Non-pigmented ciliary epithelial cell (primary cell): ENCODE measurements at places on chromosomes 3 and 15.
A peak's percentile ranks its signal among the peaks of the same experiment; 100 is the strongest.

GRCh38 chr3:118036215-118036614 lies 998.4 kb downstream of the IGSF11 start:
- no peak for DNase-seq

- DNase-seq, result no peak
Measured at GRCh38 chr15:91368611-91369010, 268.6 kb downstream of the SV2B start.

- DNase-seq, result peak; percentile 4
Measured at GRCh38 chr15:29568840-29569532, 253.3 kb downstream of the TJP1 start.

DNA sequence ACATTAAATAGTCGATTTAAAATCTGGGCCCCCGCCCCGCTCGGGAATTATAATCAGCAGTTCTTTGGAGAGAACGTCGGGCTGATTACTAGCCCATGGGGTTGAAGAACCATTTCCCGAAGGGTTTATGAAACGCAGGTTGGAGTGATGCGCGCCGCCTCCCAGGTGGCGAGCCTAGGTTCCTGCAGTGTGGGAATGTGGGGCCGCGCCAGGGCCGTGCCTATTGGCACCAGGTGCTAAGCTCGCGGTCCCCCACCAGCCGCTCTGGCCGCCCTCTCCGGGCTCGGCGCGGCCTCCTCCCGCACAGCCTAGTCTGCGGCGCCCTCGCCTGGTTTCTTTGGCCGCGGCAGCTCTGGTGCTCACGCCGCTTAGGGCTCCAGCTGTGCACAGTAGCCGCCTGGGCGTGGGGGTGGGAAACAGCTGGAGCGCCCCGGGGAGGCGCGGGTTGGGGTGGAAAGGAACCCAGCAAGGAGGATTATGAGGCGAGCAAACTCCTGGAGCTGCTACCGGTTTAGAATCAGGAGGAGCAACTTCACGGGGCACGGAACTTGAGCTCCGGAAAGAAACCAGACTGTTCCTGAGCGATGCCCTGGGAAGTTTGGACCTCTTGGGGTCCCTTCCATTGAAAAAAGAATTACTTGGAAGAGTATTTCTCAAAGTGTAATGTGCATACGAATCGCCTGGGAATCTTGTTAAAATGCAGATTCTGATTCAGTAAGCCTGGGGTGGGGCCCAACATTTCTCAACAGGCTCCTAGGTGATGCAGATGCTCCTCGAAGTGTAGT lies 5.6 kb upstream of the MECOM start:
- no peak for DNase-seq

GRCh38 chr15:78625606-78626280 lies 4.9 kb upstream of the CHRNA3 start:
- no peak for DNase-seq

DNA sequence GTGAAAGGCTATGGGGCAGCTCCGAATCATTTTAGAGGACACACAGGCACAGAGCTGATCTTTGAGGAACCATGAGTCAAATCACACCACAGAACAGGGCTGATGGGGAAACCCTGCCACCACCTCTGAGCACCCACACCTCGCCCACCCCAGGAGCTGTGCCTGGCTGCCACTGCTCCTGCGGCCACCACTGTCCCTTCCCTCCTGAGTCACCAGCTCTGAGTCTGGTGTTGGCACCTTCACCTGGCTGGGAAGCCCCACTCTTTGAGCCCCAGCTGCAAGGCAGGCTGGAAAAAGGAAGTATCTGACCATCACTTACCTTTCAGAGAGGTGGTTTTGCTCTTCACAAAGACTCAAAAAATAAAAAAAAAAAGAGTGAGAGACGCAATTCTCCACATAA lies 63.6 kb upstream of the MEF2A start:
- no peak for DNase-seq

- DNase-seq, result no peak
Measured at GRCh38 chr15:58403581-58403980, 28.2 kb upstream of the LIPC start.

GRCh38 chr3:174295306-174296092 lies 563.6 kb upstream of the NAALADL2 start:
- no peak for DNase-seq

GRCh38 chr3:65785065-65785645 lies 253.6 kb downstream of the MAGI1 start:
- peak; percentile 35 for DNase-seq

GRCh38 chr3:184470551-184470950 lies 90.7 kb downstream of the CHRD start:
- no peak for DNase-seq

GRCh38 chr3:128113817-128114794 lies 9.5 kb downstream of the RUVBL1 start:
- DNase-seq, result no peak

DNA sequence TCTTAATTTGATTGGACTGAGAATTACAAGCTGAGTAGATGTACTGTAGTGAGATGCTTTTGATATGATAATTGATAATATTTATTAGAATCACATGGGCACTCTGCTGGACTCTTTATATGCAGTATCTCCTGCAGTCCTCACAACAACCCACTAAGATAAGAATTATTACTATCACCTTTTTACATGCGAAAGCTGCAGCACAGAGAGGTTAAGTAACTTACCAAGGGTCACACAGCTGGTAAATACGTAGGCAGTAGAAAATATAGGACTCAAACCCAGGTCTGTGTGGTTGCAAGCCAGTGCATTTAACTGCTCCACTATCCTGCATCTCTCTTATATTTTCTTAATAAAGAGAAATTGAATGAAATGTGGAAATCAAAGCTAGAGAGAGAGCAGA lies 392.8 kb upstream of the RORA start:
- no peak for DNase-seq

GRCh38 chr3:169955406-169955805 lies 11.2 kb upstream of the SEC62 start:
- no peak for DNase-seq

DNA sequence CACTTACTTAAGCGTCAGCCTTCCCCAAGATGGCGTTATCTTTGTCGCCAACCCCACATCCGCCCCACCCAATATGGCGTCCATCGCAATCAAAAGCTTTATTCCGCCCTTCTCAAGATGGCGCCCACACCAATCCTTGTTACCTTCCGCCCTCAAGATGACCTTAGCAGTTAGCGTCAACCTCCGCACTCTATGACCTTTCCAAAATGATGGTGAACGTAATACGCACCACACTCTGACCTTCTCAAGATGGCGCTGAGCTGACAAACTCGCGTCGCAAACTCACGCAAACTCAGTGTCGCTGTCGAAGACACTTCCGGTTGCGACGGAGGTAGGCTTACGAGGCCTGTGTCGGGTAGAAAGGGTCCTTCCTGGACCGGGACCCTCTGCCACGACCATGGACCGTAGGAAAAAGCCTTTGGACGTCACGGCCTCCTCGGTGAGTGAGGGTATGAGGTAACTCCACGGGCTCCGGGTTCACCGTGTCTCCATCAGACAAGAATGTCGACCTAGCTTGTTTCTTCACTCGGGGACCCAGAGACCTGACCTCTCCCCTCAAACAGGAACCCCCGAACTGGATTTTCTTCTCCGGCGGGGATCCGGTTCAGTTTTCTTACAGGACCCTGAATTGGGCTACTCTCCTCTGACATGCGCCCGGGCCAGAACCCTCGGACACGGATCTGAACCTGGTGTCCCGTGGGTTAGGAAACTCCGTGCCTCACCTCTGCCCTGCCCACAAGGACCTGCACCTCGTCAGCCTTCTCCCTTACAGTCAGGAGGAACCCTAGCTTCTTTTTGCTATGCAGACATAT lies at the start of gene CCDC174:
CCDC174 (plus strand) TSS at position 323 of the 812 bp plus-strand sequence; CDS start at position 398, 75 bp downstream.
- DNase-seq, result peak; percentile 93
